GM12891 (cell line): ENCODE measurements at places on chromosomes 7 and 10.

GRCh38 chr10:31929261-31930022, 811 bp upstream of the ARHGAP12 start:
- DNase-seq, result no peak

DNA sequence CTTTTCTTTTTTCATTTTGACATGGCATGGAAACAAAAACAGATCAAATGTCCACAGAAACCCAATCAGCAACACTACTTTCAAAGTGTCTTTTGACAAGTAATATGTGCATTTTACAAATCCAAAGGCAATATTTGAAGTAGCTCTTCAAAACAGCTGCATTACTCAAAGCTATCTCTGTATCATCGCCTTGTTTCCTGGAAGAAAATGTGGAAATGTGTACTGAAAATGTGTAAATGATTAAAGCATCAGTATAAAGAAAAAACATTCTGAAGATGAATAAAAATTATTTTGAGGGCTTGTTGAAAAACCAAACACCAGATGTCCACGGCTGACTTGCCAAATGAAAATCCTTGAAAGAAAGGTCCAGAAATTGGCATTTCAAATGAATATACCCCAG, 16.5 kb upstream of the ITGB8 start:
- no peak for DNase-seq

DNA sequence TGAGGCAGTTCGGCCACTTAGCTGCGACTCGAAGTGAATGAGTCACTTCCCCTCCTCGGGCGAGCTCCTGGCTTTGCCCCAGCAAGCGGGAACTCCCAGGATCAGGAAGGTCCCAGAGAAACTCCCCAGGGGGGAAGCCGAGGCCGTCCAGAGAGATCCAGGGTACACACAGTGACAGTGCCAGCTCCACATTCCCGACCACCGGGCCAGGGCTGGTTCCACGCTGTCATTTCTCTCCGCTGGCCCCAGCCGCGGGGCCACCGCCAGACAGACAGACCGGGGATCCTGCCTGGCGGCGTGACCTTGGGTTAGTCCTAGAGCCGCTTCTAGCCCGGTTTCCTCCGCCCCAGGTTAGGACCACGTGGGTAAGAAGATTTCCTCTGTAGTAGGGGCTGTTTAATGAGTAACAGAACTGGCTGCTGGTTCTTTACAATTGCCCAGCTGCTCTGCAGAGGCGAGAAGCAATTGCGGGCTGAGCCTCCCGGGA, 463 bp upstream of the UPP1 start:
- no peak for DNase-seq

DNA sequence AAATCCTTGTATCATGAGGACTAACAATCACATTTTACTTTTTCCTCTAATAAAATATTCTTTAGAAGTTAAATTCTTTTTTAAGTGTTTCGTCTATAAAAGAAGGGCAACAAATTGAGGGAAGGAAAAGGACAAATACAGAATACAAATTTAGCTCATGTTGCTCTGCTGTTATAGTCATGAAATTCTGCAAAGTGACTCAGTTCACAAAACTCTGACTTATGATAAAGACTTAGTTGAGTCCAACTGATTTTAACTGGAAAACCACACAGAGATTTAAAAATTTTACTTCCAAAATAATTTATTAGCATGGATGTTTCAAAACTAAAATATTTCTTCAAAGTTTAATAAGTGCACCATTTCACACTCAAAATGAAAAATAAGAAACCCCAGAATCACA, 75.0 kb upstream of the GPR22 start:
- no peak for DNase-seq

DNA sequence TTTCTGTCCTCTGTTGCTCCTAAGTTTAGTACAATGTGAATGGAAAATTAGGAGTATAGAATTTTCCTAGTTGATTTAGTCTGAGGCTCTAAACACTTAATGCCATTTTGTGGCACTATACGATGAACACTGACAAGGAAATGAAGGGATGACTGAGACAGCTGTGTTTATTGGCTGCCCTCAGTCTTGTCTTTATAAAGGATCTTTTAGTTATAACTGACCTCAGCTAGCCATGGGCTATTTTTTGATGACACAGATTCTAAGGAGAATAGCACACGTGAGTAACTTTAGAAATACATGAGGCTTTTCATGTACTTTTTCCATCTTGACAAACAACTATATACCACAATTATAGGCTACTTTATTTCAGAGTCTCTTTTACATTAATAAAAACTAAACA, 113.7 kb downstream of the PRKG1 start:
- no peak for DNase-seq

GRCh38 chr7:90594751-90595317, 1.3 kb upstream of the CDK14 start:
- no peak for DNase-seq

DNA sequence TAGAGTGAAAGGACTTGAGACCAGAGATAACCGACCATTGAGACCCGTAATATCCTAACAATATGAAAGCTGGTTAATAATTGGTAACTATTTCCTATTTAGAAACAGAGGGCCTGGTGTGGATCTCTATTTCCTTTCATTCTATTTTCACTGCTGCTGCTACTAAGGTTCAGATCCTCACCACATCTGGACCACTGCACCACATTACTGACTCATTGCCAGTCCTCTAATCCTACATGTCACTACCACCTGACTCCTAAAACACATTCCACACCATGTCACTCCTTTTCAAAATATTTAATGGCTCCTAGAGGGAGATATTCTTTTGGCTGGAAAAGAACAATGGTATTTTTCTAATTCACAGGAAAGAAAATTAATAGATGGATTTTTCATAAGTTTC, 6.4 kb downstream of the USP54 start:
- DNase-seq, result no peak
